Left ventricle myocardium superior (tissue), 1 donor: ENCODE measurements at places on chromosomes 7 and 10.

- DNase-seq = no peak
Measured at GRCh38 chr7:26598867-26599266, 265.5 kb downstream of the SKAP2 start.

- no peak for DNase-seq
Measured at GRCh38 chr7:101363196-101363733, 590 bp downstream of the COL26A1 start.

- no peak for DNase-seq
Measured at GRCh38 chr10:124325633-124325914, 93.1 kb downstream of the OAT start.

- DNase-seq = no peak
Measured at GRCh38 chr10:90642650-90643049, 215.2 kb downstream of the HTR7 start.

DNA sequence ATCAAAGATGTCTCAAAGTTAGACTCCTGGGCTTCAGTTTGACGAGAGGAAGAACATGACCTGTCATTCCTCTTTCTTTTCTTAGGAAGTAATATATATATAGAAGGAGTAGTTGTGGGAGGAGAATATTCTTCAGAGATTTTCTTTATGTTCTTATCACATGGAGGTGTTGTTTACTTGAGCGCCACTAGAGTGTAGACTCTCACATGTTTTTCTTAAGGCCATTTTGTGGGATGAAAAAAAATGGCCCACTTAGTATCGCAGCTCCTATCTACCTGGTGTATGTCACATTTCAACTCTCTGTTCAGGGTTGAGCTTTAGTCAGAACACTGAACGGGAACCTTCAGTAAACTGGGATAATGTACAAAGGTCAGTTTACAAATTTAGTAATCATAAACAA, 645.2 kb downstream of the PHTF2 start:
- no peak for DNase-seq

DNA sequence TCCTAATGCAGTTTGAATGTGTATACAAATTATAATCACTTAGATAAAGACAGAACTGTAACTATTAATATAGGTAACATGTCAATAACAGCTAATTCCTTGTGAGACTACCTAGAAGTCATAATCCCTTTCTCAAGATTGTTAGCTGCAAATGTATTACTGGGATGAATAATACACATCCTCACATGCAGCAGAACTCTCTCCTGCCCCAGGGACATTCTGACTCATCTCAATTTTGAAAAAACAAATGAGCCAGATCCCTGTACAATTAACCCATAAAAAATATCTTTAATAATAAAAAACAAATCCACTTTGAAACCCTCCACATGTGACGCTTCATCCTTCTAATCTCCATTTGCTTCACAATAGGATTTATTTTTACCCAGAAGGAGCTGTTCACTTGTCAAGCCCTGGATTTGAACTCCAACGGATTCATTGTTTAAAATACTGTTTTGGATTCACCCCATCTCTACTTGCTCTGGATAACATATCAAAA, 428.4 kb upstream of the TEX47 start:
- DNase-seq = no peak

GRCh38 chr10:31977440-31978155, 49.0 kb upstream of the ARHGAP12 start:
- no peak for DNase-seq

DNA sequence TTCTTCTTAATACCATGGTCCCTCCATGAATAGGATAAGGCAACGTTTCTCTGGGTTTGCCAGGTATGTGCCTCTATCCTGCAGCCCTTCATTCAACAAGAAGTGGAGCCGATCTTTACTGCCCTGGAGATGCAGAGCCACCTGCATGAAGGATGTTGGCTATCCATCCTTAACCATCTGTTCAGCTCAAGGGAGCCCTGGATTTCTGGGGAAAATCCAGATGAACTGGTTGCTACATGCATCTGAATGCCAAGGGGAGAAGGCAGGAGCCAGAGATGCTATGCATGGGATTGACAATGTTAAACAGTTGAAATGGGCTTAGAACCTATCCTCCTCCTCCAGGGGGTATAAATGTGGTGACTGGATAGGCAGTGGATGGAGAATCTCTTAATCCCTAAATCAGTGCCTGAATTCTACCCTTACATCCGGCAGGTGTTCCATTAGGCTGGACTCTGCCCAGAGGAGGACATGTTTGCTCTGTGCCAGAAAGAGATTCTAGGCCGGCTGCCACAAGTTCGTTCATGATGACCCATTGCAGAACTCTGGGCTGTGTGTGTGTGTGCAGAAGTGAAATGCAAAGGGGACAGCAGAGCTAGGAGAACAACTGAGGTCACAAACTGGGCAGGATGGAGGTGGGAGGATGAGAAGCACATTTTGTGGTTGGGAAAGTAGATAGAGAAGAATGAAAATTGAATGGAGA, 15.6 kb downstream of the CPED1 start:
- peak; percentile 57 for DNase-seq

- no peak for DNase-seq
Measured at GRCh38 chr7:96415293-96415940, 93.5 kb upstream of the SLC25A13 start.

DNA sequence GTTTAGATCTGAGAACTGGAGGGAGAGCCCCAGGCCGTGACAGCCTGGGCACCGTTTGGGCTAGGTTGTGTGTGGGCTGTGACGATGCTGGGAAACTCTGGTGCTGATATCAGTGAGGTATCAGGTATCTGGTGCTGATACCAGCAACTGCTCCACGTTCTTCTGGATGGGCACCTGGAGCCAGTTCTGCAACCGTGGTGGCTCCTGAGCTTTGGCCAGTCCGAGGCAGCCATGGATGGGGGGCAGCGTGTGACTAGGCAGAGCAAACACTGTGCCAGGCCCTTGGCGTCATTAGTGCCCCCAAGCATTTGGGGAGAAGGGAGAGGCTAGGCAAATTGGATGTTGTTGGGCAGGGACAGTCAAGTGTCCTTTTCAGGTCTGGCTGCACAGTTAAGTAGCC, 57.9 kb downstream of the ZNF467 start:
- no peak for DNase-seq

- no peak for DNase-seq
Measured at GRCh38 chr10:12353399-12354242, 4.3 kb downstream of the CAMK1D start.

- DNase-seq = no peak
Measured at GRCh38 chr10:85902051-85902450, 464.5 kb downstream of the GRID1 start.

- no peak for DNase-seq
Measured at GRCh38 chr10:111035542-111035941, 41.3 kb upstream of the ADRA2A start.

- no peak for DNase-seq
Measured at GRCh38 chr7:120394595-120394994, 121.6 kb downstream of the KCND2 start.

GRCh38 chr7:2459674-2460073, 16.5 kb downstream of the GRIFIN start:
- DNase-seq = no peak

DNA sequence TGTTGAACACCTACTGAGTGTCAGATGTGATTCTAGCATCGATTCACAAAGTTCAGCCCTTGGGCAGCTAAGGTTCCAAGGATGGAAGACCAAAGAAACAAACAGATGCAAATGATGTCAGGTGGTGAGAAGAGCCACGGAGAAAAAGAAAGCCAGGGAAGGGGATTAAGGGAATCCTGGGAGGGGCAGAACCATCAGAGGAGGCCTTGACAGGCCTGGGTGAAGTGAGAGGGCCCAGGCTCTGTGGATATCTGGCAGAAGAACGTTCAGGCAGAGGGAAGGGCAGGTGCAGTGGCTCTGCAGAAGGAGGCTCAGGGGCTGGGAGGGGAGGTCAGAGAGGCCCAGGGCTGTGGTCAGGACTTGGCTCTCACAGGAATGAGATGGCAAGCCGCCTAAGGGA, 90.4 kb downstream of the C10orf105 start:
- no peak for DNase-seq

GRCh38 chr7:36726311-36726710, 2.0 kb upstream of the AOAH start:
- DNase-seq = no peak

DNA sequence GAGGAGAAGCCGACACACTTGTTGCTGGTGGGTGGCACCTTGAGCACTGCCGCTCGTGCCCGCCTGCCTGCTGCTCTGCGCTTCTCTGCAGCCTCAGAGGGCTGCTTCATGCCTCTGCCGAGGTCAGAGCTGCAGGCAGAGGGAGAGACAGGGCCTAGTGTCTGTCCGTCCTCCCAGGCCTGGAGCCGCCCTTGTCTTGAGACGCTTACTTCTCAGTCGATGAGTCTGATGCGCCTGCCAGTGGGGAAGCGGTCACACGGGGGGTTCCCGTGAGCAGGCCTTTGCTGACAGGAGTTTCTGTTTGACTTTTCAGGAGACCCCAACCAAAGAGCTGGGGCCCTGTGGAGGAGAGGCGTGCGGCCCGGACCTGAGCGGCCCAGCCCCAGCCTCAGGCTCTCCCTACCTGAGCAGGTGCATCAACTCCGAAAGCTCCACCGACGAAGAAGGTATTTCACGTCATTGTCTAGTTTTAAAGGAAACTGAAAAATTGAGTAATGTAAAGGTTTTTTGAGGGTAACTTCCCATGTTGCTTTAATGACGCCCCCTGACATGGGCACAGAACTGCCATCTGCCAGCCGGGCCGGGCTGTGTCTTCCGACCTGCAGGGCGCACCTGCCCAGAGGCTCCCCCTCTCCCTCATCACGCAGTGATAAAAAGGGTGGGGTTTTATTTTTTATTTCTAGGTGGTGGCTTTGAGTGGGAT, 7.8 kb upstream of the BHLHA15 start:
- DNase-seq = no peak

DNA sequence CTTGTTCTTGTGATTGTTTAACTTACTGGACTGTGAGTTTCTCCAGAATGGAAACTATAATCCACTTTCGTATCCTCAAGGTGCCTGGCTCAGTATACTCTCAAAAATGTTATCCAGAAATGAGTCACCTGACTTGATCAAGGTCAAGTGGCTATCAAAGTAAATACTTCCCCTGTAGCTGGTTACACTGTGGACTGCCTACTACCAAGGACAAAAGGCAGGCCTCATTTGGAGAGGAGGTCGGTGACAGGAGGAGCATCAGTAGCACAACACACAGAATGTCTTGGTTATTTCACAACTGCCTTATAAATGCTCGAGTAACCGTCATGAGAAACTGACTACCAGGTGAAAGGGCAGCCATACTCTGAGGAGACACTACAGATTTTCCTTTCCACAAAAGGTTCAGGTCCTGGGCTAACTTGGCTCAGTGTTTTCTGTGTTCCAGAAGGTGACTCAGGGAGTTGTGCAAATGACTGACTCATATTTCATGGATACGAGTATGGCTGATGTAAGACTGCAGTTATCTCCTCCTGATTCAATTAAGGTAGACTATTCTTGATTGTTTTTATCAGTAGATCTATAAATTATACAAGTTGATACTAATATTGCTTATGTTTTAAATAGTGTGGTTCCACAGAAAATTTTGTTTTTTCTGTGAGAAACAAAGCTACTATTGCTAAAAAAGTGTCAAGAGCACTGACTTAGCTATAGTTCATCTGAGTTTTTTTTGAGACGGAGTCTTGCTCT, 4.2 kb upstream of the CCNY start:
- no peak for DNase-seq

DNA sequence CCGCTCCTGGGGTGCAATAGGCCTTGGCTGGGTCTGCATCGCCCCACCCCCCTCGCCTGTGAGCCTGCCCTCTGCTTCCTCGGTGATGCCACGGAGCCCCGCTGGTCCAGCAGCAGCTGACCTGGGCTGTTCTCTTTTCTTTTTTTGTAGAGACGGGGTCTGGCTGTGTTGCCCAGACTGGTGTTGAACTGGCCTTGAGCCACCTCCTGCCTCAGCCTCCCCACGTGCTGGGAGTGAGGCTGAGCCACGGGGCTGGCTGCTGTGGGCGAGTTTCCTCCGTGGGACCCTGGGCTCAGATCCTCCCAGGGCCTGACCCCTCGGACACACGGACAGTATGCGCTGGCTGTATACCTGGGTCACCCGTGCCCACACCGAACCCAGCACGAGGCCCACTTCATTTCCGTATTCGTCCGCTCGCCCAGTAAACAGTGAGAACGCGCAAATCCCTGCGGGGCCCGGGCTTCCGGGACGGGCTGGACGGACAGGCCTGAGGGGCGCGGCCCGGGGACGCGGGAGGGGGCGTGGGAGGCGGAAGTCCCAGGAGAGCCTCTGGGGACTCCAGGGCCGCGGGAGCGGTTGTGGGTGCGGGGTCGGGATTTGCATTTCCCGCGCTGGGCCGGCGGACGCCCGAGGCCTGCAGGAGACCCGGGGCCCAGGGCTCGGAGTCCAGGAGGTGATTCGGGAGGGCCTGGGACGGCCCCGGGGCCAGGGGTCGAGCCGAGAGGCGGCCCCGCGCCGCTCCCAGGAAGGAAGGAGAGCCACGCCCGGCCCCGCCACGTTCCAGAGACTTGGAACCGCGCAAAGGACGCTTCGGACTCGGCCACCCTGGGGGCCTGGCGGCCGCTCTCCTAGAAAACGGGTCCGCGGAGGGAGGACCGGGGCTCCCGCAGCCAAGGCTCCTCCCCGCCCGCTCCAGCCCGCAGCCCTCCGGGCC, 57.7 kb upstream of the DNAJB6 start:
- DNase-seq = peak; percentile 86

GRCh38 chr7:97187067-97187466, 69.6 kb downstream of the SDHAF3 start:
- no peak for DNase-seq

GRCh38 chr7:131108212-131108940, 219.3 kb upstream of the MKLN1 start:
- peak; percentile 79 for DNase-seq

- DNase-seq = no peak
Measured at GRCh38 chr10:16545116-16545736, 23.5 kb upstream of the C1QL3 start.

DNA sequence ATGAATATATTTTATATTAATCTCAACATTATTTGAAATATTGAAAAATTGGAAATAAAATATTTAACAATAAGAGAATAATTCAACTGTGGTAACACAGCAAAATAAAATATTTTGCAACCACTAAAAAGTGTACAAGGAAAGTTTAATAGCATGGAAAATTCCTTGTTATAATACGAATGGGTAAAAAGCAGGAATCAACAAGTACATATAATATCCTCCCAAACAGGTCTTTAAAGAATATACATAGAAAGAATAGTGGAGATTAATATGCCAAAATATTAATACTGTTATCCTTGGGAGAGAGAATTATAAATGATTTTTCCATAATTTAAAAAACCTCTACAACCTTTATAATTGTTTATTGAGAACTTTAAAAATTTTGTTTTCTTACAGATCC, 1.0 kb downstream of the DNAJC12 start:
- no peak for DNase-seq

GRCh38 chr10:22825841-22826240, 102.0 kb upstream of the ARMC3 start:
- peak; percentile 51 for DNase-seq

- DNase-seq = no peak
Measured at GRCh38 chr10:87842776-87843497, 20.4 kb downstream of the KLLN start.

GRCh38 chr10:16562891-16563290, 41.2 kb upstream of the C1QL3 start:
- DNase-seq = no peak
